ENCODE measurements at places on chromosomes 11 and 22.

DNA sequence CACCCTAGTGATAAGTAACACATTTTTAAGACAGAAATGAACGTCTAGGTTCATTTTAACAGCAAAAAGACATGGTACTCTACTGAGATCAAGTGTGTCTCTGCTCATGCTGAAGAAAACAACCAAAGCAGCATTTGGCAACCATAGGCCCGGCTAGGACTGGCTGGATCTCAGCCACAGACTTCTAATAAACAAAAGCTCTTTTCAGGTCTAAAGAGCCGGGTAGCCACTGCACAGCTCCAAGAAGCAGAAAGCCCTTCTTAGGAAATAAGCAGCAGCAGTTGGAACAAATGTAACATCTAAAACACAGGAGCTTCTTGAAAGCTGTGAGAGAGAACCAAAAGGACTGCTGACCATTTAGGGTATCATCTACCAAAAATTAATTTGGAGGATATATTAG is 37.6 kb downstream of the PITPNB start:
- DNase-seq = no peak

DNA sequence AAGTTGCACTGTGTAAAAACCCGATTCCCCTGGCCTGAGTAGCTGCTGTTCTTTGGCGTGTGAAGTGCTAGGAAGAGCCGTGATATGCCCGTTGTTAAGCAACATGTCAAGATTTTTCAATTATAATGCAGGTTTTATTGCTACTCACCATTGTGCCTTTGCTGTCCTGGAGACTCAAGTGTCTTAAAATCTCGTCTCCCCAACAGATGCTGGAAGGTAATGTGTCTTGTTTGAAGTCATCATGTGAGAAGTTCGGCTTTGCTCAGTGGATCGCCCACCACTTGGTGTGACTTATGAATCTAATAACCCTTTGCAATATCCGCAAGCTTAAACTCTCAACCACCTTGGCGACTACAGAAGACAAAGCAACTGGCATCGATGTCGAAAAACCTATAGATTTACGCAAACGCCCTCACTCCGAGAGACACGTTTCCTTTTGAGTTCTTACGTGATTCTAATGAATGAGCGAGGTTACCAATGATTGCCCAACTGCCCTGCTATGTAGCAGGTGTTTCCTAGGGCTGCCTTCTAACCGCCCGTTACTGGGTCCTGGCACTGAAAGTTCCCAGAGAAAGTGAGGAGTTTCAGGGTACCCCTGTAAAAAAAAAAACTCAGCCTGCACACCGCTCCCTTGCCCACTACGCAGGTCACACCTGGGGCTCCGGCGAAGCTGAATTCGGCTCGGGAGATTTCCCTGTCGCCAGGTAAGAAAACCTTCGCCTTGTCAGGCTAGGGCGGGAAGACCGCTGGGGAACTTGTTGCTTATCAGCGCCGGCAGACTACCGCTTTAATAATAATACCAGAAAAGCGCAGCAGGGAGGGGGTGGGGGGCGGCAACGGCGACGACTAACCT is 21.2 kb upstream of the BDNF start:
- DNase-seq = no peak

GRCh38 chr22:48432781-48433518 is 1394.7 kb downstream of the BRD1 start:
- no peak for DNase-seq

- DNase-seq = no peak
Measured at GRCh38 chr11:84866922-84867321, 760.2 kb downstream of the DLG2 start.

GRCh38 chr22:48576333-48577013 is 1251.2 kb downstream of the BRD1 start:
- DNase-seq = no peak

DNA sequence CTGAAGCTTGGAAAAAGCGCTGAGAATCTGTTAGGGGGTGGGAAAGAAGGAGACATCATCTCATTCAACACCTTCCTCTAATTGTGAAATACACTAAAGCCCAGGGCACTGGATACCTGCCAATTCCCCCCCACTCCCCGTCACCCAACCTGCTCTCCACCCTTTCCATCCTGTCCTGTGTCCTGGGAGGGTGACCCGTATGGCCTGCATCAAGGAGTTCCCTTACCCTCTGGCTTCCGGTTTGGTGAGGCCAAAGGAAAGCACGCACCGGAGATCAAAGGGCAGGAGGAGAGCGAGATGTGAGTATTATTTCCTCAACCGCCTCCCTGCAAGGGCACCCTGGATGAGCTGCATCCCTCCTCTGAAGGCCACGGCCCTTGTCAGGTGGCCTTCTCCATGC is 65.0 kb upstream of the PTPRJ start:
- no peak for DNase-seq

GRCh38 chr11:83409476-83409875 is 123.3 kb upstream of the CCDC90B start:
- no peak for DNase-seq

DNA sequence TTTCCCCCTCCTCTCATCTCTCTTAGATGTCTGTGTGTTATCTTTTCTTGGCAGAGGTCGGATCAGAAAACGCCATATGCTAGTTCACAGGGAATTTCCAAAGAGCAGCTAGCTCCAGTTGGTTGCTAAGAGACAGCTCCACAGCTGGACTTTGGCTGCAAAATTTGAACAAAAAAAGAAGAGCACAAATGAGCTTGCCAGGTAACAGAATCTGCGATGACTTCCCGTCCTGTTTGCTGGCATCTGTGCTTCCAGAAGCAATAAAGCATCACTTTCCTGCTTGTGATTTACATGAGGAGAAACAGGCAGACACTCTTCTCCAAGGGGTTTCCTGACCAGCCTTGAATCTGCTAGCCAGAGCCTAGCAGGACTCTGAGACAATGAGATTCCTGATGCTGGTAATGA is 596.0 kb upstream of the B3GAT1 start:
- no peak for DNase-seq

- peak; percentile 28 for DNase-seq
Measured at GRCh38 chr22:43110444-43110926, at the start of gene BIK. TSS of gene BIK (plus strand) at chr22:43110750. CDS start at chr22:43124023, 13,273 bp downstream.

- peak; percentile 52 for DNase-seq
Measured at GRCh38 chr11:765025-765801, 12.1 kb downstream of the GATD1 start.

GRCh38 chr11:113874581-113875233 is 665 bp downstream of the USP28 start:
- DNase-seq = no peak

DNA sequence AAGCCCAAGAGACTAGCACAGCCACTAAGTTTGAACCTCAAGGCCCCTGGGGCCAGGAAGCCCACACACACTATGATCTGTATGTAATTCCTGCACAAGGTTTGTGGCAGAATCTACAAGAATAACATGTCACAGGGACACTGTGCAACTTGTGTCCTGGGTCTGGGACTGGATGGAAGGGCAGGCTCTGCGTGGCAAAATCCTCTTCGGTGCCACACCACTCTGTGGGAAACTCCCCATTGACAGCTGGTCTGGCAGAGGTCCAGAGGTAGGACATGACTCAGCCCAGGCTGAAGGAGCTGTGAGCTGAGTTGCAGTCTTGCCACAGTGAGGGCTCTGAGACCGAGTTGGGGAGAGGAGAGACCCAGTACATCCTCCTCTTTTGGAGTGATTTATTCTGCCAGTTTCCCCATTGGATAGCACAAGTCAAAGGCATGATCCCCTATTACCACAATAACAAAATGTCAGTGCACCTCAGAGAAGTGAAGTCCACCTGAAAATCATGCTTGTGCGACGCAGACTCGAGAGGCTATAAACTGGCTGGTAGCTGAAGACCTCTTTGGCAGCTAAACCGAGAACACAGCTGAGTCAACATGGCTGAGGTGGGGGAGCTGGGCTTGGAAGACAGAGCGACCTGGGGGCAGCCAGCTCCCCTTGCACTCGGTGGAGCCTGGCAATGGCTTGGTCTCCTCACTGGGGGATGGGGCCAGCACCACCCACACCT is 23.3 kb upstream of the SERPIND1 start:
- no peak for DNase-seq

GRCh38 chr11:131683131-131683530 is 312.7 kb downstream of the NTM start:
- no peak for DNase-seq

- DNase-seq = no peak
Measured at GRCh38 chr11:72081821-72082453, 1.3 kb downstream of the LRRC51 start.

GRCh38 chr11:124108156-124108555 is 7.1 kb upstream of the VWA5A start:
- DNase-seq = no peak

DNA sequence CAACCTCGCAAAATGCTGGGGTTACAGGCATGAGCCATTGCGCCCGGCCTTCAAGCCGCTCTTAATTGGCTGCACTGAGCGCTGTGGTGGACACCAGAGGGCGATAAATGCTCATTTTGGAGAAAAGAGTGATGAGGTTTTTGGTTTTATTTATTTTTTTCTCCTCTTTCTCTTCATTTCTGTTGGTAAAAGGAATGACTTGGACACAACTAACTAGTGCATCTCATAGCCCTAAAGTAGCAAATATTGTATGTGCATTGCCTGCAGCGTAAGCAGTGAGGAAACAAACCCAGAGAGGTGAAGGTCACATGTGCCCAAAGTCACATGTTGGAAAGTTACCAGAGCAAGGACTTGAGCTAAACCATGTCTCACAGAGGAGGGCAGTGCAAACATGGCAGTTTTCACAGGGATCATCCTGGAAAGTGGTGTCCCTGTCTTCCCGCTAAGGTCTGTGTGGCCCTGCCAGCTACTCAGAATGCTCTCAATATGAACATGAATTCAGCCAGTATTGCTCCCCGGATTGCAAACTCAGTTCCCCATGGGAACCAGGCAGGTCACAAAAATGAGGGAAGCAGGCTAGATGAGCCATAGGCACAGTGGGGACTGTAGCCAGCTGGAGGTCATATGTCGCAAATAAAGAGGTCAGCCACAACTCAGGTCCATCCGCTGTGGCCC is 8.6 kb upstream of the CD82 start:
- DNase-seq = peak; percentile 48
